ENCODE measurements at places on chromosomes 16 and 17.
A peak's percentile ranks its signal among the peaks of the same experiment; 100 is the strongest.

- no peak for DNase-seq
Measured at GRCh38 chr16:17983847-17984639, 352.5 kb downstream of the NPIPA8 start.

- peak; percentile 3 for DNase-seq
Measured at GRCh38 chr16:86576591-86577313, 1.6 kb upstream of the FOXL1 start.

- DNase-seq, result no peak
Measured at GRCh38 chr17:69551212-69552010, 136.9 kb downstream of the MAP2K6 start.

GRCh38 chr17:18980682-18981334 lies 23.8 kb downstream of the FAM83G start:
- DNase-seq, result no peak

- DNase-seq, result no peak
Measured at GRCh38 chr17:50332196-50332595, 13.7 kb upstream of the XYLT2 start.

DNA sequence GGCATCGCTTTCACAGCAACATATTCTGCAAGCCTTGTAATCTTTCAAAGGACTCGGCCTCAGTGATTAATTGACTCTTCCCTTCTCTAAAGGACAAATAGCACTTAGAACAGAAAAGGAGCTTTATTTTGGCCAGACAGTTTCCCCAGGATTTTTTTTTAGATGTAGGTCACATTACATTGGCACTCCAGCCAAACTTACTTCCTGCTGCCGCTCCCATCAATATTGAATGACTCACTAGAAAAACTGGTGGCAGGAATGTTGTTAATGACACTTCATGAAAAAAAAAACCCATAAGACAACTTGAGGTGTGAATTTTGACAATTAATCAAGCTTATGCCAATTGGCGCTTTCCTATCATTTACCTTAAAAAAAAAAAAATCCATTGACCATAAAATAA lies 432.6 kb downstream of the TOX3 start:
- peak; percentile 14 for DNase-seq
